Articular chondrocyte of knee joint (primary cell): ENCODE measurements at places on chromosomes 1 and 21. TPM values are rescaled to one million over a fixed set of nuclear protein-coding genes. Genes with fewer than 3 reads are reported as not detected.

Gene KCNC4
- total RNA-seq: 4.7 and 5.5 TPM in 2 replicates

Gene PDIK1L
- total RNA-seq: 6.5 and 6.8 TPM in 2 replicates

Gene TFB2M
- 18.2 and 20.5 TPM in 2 replicates for total RNA-seq

Gene CELA3B
- total RNA-seq: not detected in 2 replicates

Gene OR2T2
- total RNA-seq: not detected in 2 replicates

Gene UHMK1
- total RNA-seq: 75.8 and 92.5 TPM in 2 replicates

Gene LMX1A
- total RNA-seq: not detected in 2 replicates

Gene RXFP4
- not detected in 2 replicates for total RNA-seq

Gene S100A9
- not detected in 2 replicates for total RNA-seq

Gene OSCP1
- 13.3 and 17.1 TPM in 2 replicates for total RNA-seq

Gene RBBP5
- total RNA-seq: 19.2 and 21.5 TPM in 2 replicates

Gene AQP10
- 0.13 TPM in 1 of 2 replicates, not detected in the other for total RNA-seq

Gene PLEKHN1
- 0.76 and 0.91 TPM in 2 replicates for total RNA-seq

Gene LMOD1
- total RNA-seq: 1.4 and 3.5 TPM in 2 replicates

Gene HIVEP3
- 1.0 and 1.2 TPM in 2 replicates for total RNA-seq

Gene LCA5L
- 3.6 and 5.6 TPM in 2 replicates for total RNA-seq

Gene TMEM61
- total RNA-seq: 0.11 TPM in 1 of 2 replicates, not detected in the other

Gene RGSL1
- not detected in 2 replicates for total RNA-seq

Gene HRNR
- total RNA-seq: not detected in 2 replicates

Gene CD1E
- total RNA-seq: not detected in 2 replicates

Gene USH2A
- under 0.01 TPM in 2 replicates for total RNA-seq

Gene RHD
- not detected in 2 replicates for total RNA-seq

Gene KRTAP10-8
- not detected in 2 replicates for total RNA-seq

Gene LAMTOR2
- 35.1 and 35.9 TPM in 2 replicates for total RNA-seq

Gene AMY2A
- not detected in 2 replicates for total RNA-seq

Gene ARHGEF16
- 0.11 and 0.13 TPM in 2 replicates for total RNA-seq

Gene DMBX1
- total RNA-seq: not detected in 2 replicates

Gene POTED
- not detected in 2 replicates for total RNA-seq

Gene FCRL5
- not detected in 2 replicates for total RNA-seq

Gene CLDN19
- not detected in 2 replicates for total RNA-seq

Gene PTPN22
- 5.5 and 8.6 TPM in 2 replicates for total RNA-seq

Gene SLFNL1
- 0.43 and 0.65 TPM in 2 replicates for total RNA-seq

Gene GJA8
- total RNA-seq: not detected in 2 replicates

Gene ZNF670
- 5.2 and 6.6 TPM in 2 replicates for total RNA-seq

Gene DIO1
- not detected in 2 replicates for total RNA-seq

Gene DNASE2B
- total RNA-seq: not detected in 2 replicates

Gene PTGS2
- 7.2 and 33.7 TPM in 2 replicates for total RNA-seq

Gene SPRR1B
- not detected in 2 replicates for total RNA-seq

Gene TNFRSF1B
- 23.6 and 30.3 TPM in 2 replicates for total RNA-seq

Gene DUSP23
- total RNA-seq: 6.8 and 9.8 TPM in 2 replicates

Gene KCND3
- total RNA-seq: 4.4 and 11.8 TPM in 2 replicates

Gene SELENOF
- total RNA-seq: 270 and 298 TPM in 2 replicates
